Fibroblast of skin of right quadriceps (primary cell): ENCODE measurements at places on chromosomes 13 and 19.

- DNase-seq = no peak
These were observed 200 bp downstream of the MLLT1 start for GRCh38 chr19:6279620-6279930.

DNA sequence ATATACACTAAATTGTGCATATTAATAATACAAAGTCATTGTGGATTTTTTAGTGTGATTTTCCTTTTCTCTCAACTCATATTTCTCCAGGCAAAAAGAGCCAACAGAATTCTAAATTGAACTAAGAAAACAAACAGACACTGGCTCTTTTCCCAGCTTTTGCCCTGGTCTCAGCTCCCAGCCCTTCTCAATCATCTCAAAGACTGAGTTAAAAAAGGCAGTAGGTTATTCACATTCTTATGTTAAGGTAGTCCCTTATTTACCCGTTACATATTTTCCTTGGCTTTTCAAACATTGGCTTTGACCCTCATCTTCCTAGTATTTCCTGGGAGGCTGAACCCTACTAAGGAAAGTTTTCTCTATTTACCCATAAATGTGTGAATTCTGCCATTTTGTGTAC is 753.6 kb downstream of the LIG4 start:
- no peak for DNase-seq

GRCh38 chr19:44573627-44574026 is 39.7 kb upstream of the IGSF23 start:
- DNase-seq = no peak

GRCh38 chr19:46617601-46618000 is 7.3 kb downstream of the PTGIR start:
- no peak for DNase-seq

GRCh38 chr13:40254394-40254793 is 412.0 kb downstream of the FOXO1 start:
- DNase-seq = no peak

GRCh38 chr19:5032101-5032967 is 63.4 kb downstream of the KDM4B start:
- DNase-seq = no peak

DNA sequence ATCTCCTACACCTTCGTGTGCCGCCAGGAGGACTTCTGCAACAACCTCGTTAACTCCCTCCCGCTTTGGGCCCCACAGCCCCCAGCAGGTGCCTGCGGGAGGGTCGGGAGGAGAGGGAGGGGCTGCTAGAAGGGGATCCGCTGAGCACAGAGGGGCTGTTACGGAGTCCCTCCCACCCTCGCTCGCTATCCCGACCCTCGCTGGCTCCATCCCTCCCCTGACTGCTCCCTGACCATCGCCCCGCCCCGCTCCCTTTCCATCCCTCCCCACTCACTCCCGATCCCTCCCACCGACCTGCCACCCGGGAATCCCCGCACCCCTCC is 780 bp downstream of the CD177 start:
- no peak for DNase-seq

DNA sequence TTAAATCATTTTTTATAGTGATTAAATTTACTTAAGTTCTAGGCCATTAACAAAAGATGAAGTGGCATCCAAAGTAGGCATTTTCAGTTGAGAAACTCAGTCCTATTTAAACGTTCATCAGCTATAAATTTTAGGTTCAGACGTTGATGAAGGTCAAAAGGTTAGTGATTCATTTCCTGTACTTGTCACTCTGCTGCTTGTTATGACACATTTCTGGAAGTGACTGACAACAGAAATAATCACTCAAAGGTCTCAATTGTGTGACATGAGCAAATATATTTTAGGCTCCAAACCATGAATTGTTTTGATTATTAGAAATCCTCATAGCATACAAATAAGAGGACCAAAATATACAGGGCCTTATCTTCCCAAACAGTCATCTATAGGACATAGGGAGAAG is 10.3 kb upstream of the EDNRB start:
- DNase-seq = no peak

GRCh38 chr13:63696055-63696454 is 2280.4 kb upstream of the PCDH20 start:
- peak; percentile 58 for DNase-seq
